ENCODE measurements at places on chromosomes 7 and 10.

DNA sequence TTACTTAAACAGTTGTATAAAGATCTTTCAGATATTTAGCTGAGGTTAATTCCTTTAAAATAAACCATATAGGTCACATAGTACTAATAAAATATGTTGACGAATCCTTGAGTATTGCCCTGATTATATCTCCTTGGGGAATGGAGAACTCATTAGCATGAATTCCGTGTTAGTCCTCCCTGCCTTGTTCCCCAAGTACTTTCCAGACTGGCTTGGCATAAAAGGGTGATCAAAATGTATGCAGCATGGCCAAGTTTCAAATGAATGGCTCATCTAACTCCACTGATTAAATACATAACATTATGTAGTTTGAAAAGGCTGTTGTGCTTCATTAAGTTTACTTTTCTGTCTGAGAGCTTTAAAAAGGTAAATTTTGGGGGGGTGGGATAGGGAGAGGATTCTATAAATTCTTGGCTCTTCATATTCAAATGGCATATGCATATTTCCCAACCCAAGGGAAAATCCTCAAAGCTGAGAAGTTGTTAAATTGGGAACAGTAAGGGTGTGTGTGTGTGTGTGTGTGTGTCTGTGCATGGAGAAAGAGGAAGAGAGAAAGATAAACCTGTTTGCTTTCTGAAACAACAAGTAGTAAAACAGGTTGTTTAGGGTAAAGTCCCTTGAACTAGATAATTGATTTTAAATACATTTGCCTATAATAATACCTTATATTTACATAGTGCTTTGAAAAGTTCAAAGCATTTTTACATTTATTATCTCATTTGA lies 4.8 kb upstream of the ADD3 start:
- peak; percentile 90 for DNase-seq

GRCh38 chr7:157194948-157195347 lies 56.2 kb downstream of the UBE3C start:
- DNase-seq: no peak

DNA sequence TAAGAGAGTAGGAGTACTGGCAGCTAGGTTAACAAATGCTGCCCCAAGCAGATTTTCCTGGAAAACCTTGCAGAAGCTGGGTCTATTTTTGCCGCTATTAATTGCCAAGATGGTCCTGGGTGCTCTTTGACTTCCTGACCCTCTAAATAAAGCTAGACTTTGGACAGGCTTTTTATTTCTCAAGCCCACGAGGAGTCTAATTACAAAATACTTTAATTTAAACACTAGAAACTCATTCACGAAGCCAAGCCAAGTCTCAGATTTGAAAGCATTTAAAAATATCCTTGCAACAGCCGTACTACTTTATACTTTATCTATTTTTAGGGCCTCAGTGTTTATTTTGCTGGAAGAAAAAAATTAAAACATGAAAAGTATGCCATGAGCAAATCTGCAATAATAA lies 45.1 kb downstream of the TMEM26 start:
- DNase-seq: no peak

GRCh38 chr7:1087952-1088920 lies at the start of gene GPER1:
TSS of gene GPER1 (plus strand) at chr7:1088113. CDS start at chr7:1091729, 3,616 bp downstream.
- DNase-seq: peak; percentile 53

DNA sequence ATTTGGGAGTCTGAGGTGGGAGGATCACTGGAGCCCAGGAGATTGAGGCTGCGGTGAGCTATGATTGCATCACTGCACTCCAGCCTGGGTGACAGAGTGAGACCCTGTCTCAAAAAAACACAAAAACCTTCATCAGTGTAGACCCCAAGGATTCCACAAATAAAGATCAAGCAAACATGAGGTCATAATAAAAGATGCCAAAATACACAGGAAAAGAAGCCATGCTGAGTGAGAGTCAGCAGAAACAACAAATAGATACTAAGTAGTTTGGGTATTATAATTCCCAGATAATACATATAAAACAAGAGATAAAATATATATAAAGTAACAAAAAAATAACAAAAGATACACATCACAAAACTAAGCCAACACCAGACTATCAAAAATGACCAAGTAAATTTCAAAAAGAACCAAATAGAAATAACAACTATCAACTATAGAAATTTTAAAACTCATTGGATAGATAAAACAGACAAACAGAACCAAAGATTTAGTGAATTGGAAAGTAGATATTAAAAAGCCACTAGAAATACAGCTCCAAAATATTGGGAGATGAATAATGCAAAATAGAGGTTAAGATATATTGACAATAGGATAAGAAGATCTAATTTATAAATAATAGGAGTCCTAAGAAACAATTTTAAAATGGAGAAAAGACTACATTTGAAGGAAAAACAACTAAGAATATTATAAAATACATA lies 48.9 kb upstream of the FHIP2A start:
- no peak for DNase-seq

- DNase-seq: no peak
Observed at GRCh38 chr10:68235581-68235980, 3.7 kb upstream of the ATOH7 start.

- DNase-seq: no peak
Observed at GRCh38 chr10:72245949-72246525, 27.7 kb upstream of the DDIT4 start.

DNA sequence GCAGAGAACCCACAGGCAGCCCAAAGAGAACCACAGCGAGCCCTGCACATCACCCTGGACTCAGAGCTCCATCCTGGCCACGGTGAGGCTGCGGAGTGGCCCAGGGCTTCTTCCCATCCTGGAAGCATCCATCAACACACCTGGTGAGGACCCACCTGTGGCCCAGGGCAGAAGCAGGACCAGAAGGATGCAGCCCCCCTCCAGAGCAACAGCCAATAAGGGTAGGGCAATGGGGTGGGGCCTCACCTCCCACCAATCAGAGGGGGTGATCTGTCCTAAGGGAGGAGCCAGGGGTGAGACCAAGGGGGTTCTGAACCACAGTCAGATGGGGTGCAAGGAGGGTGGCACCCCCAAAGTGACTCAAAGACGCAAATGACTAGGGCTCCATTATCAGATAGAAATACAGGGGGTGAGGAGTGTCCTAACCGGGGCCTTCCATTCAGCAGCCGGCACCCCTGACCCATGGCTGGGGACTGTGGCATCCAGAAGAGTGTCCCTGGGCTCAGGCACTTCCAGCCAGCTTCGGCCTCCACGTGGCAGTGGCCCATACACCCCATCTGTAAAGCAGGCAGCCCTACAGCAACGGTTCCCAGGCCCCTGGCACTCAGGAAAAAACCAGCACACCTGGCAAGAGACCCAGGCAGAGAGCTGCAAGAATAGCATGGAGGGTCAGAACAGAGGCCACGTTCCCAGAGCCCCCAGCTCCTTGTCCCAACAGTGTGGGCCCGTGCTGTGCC lies 36.9 kb downstream of the STK32C start:
- DNase-seq: no peak

GRCh38 chr10:78957471-78958039 lies 111.2 kb upstream of the ZMIZ1 start:
- no peak for DNase-seq

DNA sequence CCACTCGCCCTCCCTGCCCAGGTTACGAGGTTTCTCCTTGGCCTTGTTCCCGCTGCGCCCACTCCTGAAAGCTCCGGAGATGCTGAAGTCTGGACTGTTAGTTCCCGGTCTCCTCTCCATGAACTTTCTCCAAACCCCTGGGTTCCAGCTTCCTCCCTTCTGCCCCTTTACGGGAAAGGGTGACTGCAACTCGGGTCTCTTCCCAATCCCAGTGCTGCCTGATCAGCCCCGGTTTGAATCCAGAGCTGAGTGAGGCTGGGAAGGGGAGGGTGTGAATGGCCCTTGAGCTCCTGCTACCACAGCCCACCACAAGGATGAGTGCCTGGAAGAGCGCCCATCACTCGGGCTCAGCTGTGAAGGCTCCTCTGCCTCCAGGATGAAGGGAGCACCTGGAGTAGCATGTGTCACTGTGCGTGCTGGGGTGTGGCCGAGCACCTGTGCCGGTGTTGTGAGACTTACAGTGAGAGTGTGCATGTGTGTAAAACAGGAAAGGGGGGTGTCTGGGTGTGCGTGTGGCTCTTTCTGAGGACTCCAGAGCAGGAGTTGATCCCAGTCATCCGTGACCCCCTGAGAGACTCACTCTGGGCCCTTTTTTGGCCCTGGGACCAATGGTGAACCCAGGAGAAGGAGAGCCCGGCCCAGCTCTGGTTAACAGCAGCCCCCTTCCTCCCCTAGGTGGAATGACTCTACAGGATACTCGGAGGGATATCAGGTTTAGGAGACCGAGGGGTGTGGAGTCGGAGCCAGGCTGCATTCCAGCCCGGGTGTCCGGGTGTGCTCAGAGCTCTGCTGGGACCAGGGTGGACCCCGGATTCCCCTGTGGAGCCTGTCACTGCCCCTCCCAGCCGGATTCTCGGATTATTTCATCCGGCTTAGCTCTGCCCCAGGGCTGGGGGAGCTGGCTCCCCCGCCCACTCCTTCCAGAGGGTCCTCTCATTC lies 1.1 kb upstream of the ZNF467 start:
- no peak for DNase-seq

GRCh38 chr10:58951746-58952145 lies 224.7 kb upstream of the PHYHIPL start:
- no peak for DNase-seq

DNA sequence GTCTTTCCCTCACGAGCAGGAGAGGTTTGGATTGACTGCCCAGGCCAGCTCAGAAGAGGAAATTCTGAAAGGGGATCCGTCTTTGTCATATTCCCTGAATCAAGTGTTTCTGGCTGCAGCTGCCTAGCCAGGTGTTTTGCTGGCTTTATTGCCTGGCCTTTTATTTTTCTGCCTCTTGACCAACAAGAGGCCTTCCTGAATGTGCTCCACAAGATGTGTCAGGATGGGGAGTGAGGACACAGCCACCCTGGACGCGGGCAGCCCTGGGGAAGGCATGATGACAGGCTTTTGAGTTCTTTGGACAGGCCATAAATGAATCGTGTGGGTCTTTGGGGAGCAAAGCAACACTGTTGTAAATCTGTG lies 163.6 kb downstream of the CAMK1D start:
- DNase-seq: no peak

DNA sequence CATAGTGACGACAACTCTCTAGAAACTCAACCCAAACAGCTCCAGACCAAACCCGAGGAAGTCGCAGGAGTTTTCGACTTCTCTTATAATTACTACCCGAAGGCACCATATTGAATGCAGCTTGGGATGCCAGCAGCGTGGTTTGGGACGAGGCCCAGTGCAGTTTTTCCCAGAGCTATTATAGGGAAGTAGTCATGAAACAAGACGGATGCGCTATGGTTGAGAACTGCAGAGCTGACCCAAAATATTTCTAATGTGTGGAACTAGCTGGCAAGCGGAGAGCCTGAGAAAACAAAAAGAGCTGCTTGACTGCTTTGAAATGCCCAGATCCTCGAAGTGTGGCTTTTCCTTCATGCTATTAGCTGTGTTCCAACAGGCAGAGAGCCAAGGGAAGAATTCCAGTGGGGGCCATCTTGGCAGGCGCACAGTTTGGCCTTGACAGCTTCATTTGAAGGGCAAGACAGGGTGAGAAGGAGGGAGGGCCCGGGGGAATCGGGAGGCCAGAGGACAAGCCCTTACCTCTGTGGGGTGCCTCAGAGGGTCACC lies 122.7 kb downstream of the CUL2 start:
- no peak for DNase-seq

DNA sequence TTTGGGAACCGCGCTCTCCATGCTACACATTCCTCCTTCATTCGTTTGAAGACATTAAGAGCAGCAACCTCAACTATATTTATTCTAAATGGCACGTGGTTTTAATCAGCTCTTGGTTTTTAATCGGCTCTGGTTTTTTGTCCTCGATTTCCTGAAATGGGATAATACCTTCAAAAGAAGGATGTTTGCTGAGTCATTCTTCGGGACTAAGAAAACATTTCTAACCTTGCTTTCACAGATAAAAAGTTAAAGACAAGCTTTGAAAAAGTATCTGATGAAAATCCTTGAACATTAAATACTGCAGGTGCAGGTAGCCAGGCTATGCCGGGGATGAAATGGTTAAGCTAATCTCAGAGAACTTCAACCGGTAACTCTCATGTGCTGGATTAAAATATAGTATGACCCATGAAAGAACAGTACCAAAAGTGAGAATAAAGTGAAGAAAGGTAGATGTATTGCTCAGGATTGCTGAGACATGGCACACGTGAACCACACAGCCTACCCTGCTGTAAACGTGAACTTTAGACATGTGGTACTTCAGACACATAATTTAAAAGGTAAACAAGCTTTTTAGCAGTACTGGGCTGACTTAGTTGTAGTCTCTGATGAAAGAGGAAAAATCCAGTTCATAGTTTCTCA lies 89.1 kb downstream of the PTPRN2 start:
- no peak for DNase-seq

GRCh38 chr10:49435225-49435624 lies 39.3 kb upstream of the DRGX start:
- no peak for DNase-seq

DNA sequence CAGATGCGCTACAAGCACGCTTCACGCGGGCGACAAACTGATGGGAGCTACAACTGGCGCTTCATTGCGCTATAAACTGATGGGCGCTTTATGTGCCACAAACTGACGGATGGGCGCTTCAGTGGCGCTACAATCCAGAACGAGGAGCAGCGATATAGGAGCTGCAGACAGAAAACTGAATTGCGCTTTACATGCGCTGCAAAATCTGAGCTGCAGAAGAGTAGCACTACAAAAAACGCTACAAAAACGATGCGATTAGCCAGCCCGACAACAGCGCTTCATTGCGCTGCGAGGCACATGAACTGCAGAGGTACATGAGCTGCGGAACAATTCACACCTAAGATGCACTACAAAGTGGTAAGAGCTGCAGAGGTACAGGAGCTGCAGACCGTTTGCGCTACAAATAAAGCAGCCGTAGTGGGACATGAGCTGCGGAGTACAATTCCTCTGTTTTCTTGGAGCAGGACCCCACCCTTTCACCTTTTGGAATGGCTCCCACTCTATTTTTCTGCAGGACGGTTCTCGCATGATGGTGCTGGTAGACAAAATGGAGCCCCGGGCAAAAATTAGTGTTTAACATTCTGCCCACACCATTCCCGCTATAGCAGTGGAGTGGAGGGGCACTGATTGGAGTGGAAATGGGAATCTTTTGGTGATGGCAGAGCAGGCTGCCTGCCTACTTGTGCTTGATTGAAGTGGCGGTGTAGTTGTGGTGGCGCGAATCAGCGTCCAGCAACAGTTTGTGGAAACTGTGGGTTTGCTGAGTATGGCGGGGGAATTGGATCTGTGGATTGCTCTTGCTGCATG lies 1.2 kb upstream of the SGCE start:
- no peak for DNase-seq

GRCh38 chr10:93515071-93516005 lies 18.9 kb downstream of the CEP55 start:
- no peak for DNase-seq

GRCh38 chr7:83248000-83248399 lies 85.3 kb upstream of the PCLO start:
- no peak for DNase-seq

Measured in LNCaP clone FGC (cell line).